Stimulated activated CD8-positive, alpha-beta memory T cell treated with anti-CD3 and anti-CD28 coated beads, Interleukin-15, amount 100 ng/mL, for 24 hours (primary cell): ENCODE measurements at places on chromosomes 11 and 22.

DNA sequence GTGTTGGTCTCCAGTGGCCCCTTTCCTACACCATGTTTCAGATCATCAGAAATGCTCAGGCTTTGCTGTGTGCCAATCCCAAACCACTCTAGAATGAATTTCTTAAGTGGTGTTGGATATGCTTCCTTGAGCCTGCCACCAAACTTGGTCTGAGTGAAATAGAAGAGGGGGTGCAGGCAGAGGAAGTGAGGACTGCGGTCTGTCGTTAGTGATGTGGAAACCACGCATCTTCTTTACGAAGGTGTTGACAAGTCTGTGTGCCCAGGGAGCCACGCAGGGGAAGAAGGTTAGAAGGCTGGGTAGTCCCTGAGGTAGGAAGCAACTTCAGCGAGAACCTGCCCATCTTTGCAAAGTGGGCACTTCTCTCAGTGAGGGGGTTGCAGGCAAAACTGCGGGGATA lies 187.4 kb upstream of the NAV2 start:
- DNase-seq, result no peak

- DNase-seq, result no peak
These were observed 13.0 kb upstream of the CARD18 start for GRCh38 chr11:105152560-105152959.

GRCh38 chr11:43738600-43739409 lies 58.3 kb downstream of the HSD17B12 start:
- no peak for DNase-seq

DNA sequence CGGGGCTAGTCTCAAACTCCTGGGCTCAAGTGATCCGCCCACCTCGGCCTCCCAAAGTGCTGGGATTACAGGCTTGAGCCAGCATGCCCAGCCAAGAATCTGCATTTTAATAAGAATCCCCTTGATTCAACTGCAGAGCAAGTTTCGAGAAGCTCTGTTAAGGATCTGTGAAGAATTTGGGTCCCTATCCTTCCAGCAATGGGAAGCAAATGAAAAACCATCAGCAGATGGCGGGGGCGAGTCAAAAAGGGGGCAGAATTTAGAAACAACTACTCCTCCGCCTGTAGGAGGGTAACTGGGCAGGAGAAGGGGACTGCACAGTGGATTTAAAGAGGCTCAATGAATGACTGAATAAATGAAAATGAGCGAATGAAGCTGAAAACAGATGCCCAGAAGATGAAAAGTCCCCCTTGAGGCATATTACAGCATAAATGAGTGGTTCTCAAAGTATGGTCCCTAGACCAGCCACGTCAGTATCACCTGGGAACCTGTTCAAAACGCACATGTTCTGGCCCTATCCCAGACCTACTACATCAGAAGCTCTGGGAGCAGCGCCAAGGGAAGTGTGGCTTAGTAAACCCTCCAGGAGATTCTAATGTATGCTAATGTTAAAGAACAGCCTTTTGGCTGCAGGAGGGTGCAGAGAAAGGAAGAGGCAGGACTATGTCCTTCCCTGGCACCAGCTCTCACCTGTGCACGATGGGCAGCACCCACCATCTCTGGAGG lies 15.0 kb downstream of the VWCE start:
- DNase-seq, result no peak

GRCh38 chr11:886568-886967 lies 24.0 kb downstream of the CHID1 start:
- DNase-seq, result no peak

GRCh38 chr11:12526789-12527188 lies 147.4 kb upstream of the TEAD1 start:
- DNase-seq, result no peak

- no peak for DNase-seq
These were observed 1.3 kb downstream of the GNG3 start for GRCh38 chr11:62708793-62709192.

GRCh38 chr11:16613512-16614381 lies 124.7 kb upstream of the C11orf58 start:
- DNase-seq, result no peak

- no peak for DNase-seq
These were observed 769.1 kb upstream of the LUZP2 start for GRCh38 chr11:23727794-23728193.

DNA sequence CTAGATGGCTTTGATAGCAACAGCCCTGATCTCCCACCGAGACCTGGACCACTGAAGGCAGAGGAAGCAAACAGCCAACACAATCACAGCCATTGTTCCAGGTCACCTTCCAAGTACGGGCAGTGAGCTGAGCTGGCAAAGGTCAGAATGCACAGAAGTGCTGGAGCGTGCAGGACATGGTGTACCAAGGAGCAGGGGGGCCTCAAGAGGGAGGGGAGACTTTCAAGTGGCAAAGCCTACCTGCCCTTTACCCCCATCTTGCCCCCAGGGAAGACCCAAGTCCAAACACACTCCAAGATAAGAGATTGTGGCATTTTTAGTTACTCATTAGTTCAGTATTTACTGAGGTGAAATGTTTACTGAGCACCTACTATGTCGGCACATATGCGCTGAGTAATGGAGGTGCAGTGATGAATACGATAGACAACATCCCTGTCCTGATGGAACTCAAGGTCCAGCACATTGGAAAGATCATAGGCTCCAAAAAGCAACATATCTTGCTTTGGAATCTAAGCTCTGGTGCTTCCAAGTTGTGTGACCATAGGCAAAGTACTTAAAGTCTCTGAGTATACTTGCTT lies 26.0 kb upstream of the TTC12 start:
- DNase-seq, result no peak

DNA sequence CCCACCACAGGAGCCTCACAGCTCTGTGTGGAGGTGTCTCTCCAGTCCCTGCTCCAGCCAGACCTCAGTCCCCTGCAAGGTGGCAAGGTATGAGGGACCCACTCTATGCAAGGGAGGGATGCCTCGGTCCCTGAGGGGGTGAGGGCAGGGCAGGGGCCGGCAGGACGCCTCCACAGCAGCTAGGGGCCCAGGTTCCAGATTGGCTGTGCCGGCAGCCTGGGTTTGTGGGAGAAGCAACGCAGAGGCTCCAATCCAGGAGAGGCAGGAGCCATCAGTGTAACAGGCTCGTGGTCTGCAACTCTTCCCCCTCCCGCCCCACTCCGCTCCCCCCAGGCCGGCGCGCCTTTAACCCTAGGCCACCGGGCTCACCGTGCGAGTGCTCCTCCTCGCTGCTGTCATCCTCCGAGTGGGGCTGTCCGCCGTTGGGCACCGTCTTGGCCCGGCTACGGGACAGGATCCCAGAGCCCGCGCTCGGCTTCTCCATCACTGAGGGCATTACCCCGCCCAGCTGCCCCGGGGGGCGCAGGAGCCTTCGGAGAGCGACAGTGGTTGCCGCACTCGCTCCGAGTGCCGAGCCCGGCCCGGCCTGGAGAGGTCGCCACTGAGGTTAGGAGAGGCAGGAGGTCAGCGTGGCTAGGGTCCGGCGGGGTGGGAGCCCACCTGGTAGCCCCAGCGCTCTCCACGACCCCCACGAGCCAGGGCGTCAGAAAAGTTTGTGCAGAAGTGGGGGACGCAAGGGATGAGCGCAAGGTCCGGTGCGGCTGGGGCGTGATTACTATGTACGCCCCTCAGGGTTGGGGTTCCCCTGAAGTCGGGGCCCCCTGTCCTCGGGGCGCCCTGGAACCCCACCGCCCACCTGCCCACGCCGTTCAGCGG lies 765 bp downstream of the RCOR2 start:
- DNase-seq, result no peak

GRCh38 chr22:16609548-16610261 lies 17.1 kb upstream of the CCT8L2 start:
- DNase-seq, result no peak

DNA sequence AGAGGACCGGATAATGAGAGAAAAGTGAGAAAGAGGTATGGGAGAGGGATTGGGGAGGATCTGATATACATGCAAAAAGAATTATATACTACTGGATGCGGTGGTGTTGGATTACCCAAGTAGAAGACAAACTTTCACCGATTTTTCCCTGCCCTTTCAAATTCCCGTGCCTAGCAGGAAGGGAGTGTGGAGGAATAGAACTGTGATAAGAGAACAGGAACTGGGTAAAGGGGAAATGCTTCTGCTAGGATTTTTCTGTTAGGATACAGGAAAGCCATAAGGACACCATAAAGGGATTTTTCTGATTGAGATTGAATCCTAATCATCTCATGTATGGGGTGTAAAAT lies 480 bp upstream of the MTMR2 start:
- no peak for DNase-seq
